ENCODE measurements at places on chromosomes 11 and 22.

- DNase-seq: no peak
Observed at GRCh38 chr11:76823481-76824028, 37.2 kb upstream of the ACER3 start.

GRCh38 chr11:33723238-33723881, 12.9 kb downstream of the CD59 start:
- no peak for DNase-seq

DNA sequence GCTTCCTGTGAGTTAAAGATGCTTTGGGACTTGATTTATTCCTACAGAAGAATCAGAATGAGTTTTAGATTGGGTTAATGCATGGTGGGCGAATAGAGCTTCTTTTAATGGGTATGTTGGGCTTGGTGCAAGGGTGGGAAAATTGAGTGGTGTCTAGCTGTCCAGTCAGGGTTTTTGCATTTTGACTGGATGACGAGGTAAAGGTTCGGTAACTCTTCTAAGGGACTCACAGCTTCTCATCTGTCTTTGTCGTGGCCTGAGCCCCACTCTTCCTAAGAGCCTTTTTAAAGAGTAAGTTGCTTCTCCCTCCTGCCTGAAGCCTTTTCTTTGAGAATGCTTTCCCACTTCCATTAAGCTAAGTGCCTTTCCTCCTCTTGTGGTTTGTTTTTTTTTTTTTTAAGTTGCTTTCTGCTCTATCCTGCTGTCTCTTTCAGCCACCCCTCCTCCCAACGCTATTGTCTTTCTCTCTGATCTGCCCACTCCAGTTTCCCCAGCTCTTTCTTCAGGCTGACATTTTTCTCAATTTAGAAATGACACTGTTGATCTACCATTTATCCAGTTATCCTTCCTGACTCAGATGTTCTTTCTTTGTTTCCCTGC, 1.1 kb downstream of the DPF2 start:
- no peak for DNase-seq

DNA sequence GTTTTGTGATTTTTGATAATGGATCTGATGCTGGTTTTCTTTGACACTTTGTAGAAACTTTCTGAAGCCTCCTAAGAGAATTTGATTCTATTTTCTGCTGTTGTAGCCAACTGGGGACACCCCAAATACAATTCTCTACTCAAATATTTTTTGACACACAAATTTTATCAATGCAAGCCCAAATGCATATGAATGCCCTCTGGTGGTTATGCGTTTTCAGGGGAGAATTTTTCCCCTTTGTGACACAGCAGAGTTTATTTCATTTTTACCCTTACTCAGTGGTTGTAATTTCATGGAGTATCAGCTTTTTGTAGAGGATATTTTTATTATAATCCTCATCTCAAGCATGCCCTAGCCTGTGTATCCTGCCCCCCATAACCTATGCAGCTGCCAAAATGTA, 44.7 kb upstream of the MTMR2 start:
- DNase-seq: no peak

DNA sequence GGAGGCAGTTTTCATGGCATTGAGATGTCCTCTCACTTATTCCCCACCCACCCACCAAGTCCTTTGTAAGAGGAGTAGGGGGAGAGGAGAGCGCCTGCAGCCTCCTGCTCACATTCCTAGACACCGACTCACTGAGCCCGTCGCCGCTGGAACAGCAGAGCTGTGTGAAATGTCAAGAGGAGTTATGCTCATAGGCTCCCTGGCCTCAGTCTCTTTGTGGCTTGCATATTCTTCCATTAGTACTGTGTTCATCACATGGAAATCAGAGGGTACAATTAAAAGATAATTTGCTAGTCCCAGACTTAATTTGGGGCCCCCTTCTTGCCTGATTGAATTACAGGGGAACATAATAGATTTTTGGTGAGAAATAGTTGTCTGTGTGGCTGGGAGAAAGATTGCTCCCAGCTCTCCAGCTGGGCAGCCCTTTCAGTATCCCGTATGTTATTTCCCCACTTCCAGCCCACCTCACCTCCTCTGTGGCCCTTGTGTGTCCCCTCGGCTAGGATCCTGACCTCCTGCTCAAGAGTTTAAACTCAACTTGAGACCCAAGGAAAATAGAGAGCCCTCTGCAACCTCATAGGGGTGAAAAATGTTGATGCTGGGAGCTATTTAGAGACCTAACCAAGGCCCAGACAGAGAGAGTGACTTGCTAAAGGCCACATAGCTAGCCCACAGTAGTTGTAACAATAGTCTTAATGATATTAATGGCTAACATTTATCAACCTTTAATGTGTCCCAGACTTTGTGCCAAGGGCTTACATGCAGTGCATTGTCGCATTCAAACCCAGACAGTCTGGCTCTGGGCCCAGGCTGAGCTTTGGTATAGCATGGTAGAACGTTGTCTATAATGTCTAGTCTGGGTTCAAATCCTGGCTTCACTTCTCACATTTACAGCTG, 32.2 kb downstream of the LIMK2 start:
- no peak for DNase-seq

All from cortex of kidney (tissue), 1 donor.